ENCODE measurements at places on chromosomes 1 and 21.
A peak's percentile ranks its signal among the peaks of the same experiment; 100 is the strongest.

DNA sequence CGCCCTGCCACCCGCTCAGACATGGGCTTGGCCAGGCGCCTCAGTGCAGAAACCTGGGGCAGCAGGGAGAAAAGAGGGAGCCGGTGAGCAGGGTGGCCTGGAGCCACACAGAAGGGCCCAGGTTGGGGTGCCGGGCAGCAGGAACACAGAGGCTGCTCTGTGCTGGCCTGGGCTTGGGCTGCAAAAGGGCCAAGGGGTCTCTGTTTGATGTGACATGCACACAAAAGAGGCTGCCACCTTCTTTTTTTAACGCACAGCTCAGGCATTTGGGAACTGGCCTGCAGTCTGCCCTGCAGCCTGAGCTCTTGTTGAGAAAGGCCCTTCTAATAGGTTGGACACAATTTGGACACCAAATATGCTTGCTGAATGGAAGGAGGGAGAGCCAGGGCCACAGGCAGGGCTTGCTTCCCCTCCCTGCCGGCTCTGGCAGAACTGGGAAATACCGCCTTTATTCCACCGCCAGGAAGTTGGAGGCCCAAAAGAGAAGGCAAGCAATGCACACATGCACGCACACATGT lies 32.4 kb downstream of the KIF21B start:
- DNase-seq = no peak

GRCh38 chr1:236702791-236703394 lies 16.6 kb downstream of the ACTN2 start:
- DNase-seq = no peak

DNA sequence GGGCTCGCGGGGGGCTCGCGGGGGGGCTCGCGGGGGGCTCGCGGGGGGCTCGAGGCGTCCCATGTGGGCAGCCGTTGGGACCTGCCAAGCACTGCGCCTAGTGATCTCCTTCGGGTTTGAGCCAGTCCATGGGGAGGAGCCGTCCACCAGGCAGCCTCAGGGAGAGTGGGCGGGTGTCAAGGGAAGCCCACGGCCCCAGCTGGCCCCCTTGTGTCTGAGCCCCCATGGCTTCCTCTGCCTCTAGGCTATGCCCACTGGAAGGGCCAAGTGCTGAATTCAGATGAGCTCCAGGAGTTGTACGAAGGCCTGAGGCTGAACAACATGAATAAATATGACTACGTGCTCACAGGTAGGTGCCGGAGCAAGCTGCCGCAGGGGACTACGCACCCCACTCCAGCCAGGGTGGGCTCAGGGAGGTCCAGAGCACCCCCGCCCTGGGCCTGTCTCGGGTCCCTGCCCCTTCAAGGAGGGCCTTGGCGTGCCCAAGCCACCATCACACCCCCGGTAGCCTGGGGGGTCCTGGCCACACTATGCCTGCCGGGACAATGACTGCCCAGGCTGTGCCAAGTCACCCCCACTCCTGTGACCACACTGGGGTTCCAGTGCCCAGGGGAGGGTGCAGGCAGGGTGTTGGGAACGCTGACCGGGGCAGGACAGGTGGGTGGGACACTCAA lies 22.6 kb downstream of the PDXK start:
- no peak for DNase-seq

DNA sequence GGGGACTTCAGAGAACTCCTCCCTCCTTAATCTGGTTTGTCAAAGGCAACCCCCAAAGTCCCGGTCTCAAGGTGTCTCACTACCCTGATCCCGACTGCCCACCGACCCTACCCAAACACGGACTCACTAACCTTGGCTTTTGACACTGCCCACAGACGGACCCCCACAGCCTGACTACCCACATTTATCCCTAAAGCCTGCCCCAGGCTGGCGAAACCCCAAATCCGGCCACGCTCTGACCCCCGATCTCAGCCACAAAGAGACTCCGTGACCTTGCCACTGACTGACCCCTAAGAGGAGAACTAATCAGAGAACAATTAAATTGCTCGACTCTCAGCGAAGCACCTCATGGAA lies 5.2 kb downstream of the ID3 start:
- DNase-seq = no peak

DNA sequence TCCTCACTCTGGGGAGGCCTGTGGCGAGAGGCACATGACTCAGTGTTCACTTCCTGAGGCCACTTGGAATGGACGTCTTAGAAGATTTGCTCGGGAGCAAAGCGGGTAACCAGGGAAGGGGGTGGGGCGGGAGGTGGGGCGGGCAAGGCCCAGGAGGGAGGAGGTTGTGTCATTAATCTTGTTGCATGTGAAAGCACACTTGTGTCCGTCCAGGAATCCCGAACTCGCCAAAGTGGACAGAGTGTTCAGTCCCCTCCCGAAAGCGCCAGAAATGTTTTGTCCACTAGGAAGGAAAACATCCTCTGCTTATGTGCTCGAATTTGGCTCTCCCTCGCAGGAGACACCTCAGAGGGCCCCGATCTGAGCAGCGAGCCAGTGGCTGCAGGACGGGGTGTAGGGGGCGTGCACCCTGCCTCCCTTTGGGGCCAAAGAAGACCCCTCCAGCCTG lies 84.2 kb downstream of the SPSB1 start:
- no peak for DNase-seq

DNA sequence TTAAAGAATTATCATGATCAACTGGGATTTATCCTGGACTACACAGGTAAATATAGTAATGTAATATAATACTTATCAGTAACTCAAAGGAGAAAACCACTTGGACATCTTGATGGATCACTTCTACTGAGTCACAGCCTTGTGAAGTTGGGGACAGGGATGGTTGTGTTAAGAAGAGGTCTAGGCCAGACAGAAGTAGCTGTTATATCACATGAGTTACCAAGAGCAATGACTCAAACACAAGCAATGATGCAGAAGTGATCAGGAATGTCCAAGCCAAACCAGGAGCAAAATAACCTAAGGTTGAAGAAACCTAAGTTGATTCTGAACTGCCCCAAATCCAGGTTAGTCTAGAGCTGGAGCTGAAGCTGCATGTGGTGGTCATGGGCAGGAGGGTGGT lies 424.5 kb upstream of the DAB1 start:
- DNase-seq = no peak

DNA sequence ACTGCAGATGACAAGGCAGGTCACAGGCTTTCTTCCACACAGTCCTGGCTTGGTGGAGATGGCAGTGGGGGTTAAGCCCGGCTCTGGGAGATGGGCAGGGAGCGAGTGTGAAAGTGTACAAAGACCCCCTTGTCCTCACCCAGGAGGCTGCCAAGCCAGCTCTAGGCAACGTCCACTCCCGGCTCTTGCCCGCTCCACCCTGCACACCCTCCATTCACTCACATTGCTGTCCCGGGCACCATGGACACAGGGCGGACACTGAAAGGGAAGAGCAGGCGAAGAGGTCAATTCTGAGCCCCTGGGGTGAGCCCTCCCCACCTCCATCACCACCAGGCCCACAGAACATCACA lies 8.9 kb downstream of the COL16A1 start:
- no peak for DNase-seq

GRCh38 chr1:247681288-247681897 lies 1.9 kb upstream of the OR13G1 start:
- DNase-seq = peak; percentile 2

- DNase-seq = no peak
Observed at GRCh38 chr1:31238986-31239613, 587 bp downstream of the NKAIN1 start.

- no peak for DNase-seq
Observed at GRCh38 chr1:173128742-173129141, 78.0 kb upstream of the TNFSF18 start.

GRCh38 chr1:6486433-6487011 lies 4.9 kb downstream of the PLEKHG5 start:
- peak; percentile 77 for DNase-seq

DNA sequence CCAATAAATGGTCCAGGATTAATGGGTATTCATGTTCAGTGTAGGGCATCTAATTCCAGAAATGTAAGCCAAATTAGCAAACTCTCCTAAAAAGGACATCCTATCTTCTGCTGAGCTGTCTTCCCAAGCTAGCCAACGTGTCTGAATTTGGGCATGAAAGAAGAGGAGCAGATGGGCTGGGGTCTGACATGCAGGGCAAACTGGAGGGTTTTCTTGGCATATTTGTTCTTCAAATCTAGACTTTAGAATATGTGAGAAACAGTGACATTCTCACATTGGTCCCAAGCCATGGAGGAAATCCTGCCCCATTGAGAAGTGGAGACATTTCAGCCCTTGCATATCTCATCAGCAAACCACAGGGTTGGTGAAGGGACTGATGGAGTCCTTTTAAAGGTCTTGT lies 67.2 kb downstream of the LRIG2 start:
- no peak for DNase-seq

DNA sequence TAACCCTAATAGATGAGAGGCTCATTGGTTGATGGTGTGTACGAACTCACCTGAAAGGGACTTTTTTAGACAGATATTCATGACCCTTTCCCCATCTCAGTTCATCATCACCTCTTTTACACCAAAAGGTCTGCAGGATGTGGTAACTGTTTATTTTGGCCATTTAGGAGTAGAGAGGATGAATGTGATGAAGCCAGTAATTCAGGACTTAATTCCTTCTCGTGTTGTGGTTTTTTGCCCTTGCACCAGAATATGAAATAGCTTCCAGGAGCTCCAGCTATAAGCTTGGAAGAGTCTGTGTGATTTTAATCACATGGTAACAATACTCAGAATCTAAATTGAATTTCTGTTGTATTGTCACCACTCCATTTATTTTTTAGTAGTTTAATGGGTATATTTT lies 189.4 kb upstream of the KCTD3 start:
- DNase-seq = no peak

DNA sequence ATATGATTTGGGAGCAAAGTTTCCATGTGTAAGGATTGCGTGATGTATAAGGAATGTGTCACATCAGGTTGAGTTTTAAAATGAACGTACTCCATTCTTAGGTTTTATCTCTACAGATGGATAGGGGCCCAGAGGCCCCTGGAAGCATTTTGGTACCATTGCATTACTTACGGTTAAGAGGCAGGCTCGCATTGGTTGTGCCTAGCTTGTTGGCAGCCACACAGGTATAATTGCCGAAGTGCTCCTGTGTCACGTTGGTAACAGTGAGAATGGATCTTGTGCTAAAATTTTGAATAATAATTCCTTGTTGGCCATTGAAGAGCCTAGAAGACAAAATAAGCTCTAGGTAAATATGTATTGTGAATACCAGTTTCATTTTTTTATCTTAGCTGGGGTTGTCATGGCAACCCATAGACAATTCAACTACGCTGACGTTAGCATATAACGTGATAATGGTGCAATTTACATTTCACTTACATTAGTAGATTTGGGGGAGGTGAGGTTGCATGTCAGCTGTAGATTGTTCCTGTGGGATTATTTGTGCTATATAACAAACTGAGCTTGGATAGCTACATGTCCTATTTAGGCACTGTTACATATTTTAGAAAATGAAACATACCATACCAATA lies 511.9 kb upstream of the ZRANB2 start:
- DNase-seq = no peak

GRCh38 chr1:28909198-28909597 lies 5.2 kb upstream of the EPB41 start:
- DNase-seq = no peak

GRCh38 chr1:193890935-193891334 lies 704.5 kb upstream of the B3GALT2 start:
- DNase-seq = no peak

DNA sequence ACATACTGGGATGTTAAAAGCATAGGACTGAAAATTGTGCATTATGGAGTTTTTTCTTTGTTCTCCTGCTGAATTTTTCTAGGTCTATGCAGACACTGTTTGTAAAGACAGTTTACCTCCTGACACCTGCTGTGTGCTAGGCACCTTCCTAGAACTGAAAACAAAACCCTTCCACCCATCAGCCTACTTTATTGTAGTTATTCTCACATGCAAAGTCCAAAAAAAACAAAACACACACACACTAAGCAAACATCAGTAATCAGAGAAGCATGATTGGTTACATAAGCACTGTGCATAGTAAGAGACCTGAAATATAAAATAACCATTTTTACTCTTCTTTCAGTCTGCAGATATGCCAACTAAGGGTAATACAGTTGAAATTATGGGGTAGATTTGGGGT lies 195.1 kb downstream of the CRB1 start:
- DNase-seq = no peak

GRCh38 chr1:226712742-226713419 lies 26.2 kb downstream of the ITPKB start:
- no peak for DNase-seq

DNA sequence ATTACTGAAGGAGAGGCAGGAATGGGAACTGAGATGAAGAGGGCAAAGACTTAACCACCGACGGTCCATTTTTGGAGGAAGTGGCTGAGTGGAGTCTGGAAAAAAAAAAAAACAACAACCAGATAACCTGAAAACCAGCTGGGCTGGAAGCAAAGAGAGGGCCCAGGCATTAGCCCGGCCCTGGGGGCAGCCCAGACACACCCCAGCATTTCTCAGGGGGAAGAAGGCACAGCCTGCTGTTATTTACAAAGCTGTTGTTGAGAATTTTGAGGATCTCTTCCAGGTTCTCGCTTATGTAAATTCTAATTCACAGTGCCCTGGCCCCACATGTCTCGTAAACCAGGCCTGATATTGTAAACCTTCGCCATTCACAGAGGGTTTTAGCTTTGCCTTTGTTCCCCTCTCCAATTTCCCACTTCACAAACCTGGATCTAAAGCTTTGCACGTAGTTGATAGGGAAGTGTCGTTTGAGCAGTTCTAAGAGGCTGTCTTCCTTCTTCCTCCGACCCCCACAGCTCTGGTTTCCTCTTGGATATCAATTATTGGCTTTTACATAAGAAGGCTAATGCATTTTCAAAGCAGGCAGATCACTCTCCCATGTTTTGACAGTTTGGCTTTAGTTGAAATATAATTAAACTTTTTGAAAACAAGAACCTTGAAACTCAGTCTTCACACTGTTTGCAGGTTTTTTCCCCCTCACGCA lies 161.8 kb upstream of the IRF2BP2 start:
- DNase-seq = no peak

- no peak for DNase-seq
Observed at GRCh38 chr1:5274527-5274926, 620.1 kb downstream of the AJAP1 start.

DNA sequence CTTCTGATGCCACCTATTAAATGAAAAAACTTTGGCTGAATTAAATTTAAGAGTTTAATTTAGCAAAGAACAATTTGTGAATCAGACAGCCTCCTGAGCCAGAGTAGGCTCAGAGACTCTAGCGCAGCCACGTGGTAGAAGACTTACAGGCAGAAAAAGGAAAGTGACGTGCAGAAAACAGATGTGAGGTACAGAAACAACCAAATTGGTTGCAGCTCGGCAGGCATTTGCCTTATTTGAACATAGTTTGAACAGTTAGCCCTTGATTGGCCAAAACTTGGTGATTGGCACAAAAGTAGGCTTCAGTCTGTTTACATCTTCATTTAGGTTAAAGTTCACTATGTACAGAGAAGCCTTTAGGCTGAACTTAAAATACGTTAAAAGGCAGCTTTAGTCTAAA lies 22.9 kb downstream of the TCP10L start:
- no peak for DNase-seq

Data from A549 (cell line).